ENCODE measurements at places on chromosomes 6 and 20. TPM values are rescaled to one million over a fixed set of nuclear protein-coding genes. Genes with fewer than 3 reads are reported as not detected.

NKX2-4 gene
- 0.56 TPM for total RNA-seq

SEMG1 gene
- not detected for total RNA-seq

DNA sequence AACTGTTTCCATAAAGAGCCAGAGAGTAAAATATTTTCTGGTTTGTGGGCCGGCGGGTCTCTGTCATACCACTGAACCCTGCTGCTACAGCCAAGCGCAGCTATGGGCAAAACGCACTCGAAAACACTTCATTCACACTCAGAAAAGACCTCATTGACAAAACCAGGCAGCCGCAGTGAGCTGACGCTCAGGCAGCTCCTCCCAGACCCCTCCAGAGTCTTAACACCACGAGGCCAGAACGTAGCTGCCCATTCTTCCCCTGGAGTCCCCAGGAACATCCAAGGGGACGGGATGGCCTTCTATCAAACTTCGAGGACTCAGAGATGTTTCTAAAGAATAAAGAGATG, 35.6 kb upstream of the ZBP1 start:
- no peak for DNase-seq

DNA sequence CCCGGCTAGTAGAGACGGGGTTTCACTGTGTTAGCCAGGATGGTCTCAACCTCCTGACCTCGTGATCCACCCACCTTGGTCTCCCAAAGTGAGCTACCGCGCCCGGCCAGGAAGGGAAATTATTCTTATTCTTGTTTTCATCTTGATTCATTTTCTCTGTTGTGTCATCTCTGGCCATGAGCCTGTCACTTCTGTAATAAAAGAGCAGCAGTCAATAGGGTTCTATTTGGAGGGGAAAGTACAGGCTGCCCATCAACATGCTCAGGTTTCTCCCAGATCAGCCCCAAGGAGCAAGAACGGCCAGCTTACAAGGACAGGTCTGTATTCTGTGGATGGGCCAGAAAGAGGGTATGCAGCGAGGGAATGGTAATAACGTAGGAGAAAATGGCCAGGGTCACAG, 345.0 kb downstream of the PREX1 start:
- DNase-seq = no peak

ENPP1 gene
- 1.4 TPM for total RNA-seq

CYP21A2 gene
- 1.0 TPM for total RNA-seq

DNA sequence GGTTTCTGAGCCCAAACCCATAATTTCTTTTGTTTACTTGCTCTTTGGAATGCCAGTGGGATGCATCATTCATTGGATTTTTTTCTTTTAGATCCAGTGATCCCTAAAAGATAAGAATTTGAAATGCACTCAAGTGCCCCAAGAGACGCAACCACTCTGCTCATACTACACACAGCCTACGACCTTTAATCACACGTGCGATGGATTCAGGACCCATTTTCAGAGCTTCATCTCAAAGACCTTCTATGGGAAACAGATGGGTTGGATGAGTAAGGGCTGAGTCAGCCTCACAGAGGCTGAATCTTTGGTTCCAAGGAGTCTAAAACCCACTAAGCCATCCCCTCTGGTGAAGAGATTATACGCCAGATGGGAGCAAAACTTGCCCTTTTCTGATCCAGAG, 265.5 kb upstream of the EXOC2 start:
- no peak for DNase-seq

POM121L2 gene
- not detected for total RNA-seq

GRCh38 chr20:37357481-37358365, 11.8 kb downstream of the SRC start:
- DNase-seq = no peak

DNA sequence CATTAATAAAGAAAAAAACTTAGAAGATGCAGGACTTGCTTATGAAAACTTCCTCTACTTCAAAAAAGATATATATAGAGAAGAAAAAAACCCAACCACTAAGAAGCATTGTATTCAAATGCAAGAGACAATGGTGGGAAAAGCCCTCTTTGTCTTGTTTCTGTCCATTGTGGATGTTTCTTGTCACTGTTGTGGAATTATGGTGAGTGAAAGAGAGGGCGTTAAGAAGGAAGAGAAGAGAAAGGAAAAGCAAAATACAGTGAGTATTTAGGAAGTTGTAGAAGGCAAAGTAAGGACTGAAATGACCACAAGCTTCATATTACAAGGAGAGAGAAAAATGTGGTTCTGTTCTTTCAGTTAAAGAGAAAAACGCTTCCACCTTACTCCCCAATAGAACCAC, 14.1 kb upstream of the THBD start:
- no peak for DNase-seq

CLIC5 gene
- 2.4 TPM for total RNA-seq

LRRN4 gene
- 0.20 TPM for total RNA-seq

DNA sequence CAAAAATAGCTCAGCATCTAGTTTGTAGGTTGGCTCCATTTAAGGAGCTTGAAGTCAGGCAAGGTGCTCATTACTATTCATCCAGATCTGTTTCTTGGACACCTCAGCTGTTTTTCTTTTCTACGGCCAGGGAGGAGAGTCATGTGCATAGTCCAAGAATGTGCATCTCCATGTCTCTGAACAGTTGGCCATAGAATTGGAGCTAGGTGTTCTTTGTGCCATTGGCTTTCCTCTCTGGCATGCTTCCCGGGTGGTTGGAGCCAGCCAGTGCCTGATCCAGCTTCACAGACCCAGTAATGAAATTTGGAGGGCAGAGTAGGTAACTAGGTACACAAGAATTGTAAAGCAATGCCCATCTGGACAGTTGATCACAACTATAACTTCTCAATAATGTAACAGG, 21.6 kb downstream of the EYA4 start:
- no peak for DNase-seq

EPHA7 gene
- total RNA-seq = 14.7 TPM

NOX3 gene
- total RNA-seq = not detected

MEI4 gene
- total RNA-seq = 0.19 TPM

GLP1R gene
- total RNA-seq = 0.28 TPM

DNA sequence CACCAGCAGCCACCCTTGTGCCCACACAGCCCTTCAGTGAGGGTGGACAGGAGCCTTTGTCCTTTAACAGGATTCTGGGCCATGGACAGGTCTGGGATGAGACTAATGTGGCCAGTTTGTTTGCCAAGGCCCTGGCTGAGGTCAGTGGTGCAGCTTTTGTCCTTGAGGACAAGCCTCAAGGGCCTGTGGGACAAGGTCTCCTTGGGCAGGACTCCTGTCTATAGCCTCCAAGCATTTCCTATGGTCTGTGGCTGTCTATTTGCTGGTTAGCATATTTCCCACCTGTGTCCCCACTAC, 44.1 kb downstream of the SUN5 start:
- DNase-seq = no peak

DNA sequence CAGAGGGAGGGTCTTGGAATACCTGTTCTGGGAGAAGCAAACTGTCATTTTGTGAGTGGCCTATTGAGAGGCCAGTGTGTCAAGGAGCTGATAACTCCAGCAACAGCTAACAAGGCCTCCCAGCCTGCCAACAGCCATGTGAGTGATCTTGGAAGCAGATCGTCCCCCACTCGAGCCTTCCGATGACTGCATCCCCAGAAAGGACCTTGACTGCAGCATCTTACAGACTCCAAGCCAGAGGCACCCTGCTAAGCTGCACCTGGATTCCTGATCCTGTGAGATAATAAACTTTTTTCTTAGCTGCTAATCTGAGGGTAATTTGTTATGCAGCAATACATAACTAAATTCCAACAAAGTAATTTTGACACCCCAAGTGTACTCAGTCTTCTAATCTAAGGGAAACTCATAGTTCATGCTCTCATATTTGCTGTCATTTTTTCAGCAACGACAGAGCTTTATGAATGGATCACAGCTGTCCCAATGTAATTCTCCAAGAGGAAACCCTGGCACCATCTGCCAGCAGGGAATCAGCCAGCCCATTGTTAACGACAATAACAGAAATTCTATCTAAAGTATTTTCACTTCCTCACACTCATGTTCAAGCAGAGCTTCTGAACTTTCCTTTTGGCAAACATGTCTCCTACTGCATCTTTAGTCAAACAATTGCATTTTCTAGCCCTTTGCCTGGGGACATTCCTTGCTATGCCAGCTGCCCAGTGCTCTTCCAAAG, 470.2 kb upstream of the BTBD3 start:
- no peak for DNase-seq

PREP gene
- 38.9 TPM for total RNA-seq

FNDC11 gene
- not detected for total RNA-seq

- DNase-seq = no peak
These were observed 116.9 kb downstream of the TTLL2 start for GRCh38 chr6:167441715-167442206.

FKBP1C gene
- total RNA-seq = not detected

GRCh38 chr6:49634836-49635218, 1.8 kb downstream of the RHAG start:
- DNase-seq = no peak

DNA sequence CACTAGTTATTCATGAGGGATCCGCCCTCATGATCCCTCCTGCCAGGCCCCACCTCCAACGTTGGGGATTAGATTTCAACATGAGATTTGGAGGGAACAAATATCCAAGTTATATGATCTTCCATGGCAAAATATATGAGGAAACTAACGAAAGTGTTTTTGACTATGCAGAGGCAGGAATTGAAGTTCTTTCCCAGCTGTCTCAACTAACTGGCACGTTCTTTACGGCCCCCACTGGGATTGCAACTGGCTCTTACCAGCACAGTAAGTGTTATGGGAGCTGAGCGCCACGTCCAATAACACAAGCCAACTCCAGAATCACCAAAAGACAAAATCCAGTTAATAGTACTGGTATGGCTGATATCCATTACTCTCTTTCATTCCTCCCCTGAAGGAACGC, 66.6 kb downstream of the ECT2L start:
- no peak for DNase-seq

DNA sequence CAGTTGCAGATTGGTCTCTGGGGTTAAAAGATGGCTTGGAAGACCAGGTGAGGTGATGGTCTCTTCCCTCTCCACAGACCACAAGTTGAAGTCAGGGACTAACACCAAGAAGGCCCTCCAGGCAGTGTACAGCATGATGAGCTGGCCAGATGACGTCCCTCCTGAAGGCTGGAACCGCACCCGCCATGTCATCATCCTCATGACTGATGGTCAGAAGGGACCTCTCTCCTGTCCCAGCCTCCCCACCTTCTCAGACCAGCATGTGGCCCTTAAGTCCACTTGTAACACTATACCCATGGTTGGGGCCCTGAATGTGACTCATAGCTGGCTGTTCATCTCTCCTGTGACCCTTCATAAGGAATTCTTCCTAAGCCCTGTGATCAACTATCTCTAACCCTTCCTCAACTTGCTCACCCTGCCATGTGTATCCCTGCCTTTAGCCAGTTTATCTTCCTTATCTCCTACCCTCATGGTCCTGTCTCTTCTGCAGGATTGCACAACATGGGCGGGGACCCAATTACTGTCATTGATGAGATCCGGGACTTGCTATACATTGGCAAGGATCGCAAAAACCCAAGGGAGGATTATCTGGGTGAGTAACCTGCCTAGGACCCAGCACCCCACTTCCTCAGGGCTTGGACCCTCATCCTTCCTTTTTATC, 3.0 kb downstream of the CFB start:
- DNase-seq = no peak

SLC17A3 gene
- not detected for total RNA-seq

CD93 gene
- 5.1 TPM for total RNA-seq

DNA sequence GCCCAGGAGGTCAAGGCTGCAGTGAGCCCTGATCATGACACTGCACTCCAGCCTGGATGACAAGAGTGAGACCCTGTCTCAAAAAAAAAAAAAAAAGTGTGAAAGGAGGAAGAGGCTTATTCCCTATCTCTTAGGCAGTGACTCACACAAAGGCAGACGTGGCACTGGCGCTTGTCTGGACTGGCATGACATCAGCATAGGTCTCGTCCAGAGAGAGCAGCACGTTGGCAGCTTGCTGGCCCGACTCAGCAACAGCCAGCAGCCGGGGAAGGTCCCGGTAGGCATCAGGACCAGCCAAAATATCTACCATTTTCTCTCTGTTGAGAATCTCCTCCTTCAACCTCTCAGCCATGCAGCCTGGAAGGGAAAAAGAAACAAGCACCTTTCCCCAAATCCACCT, 14.1 kb downstream of the CDK5RAP1 start:
- no peak for DNase-seq

- no peak for DNase-seq
These were observed 246.3 kb downstream of the ZFAND3 start for GRCh38 chr6:38065734-38066305.

ULBP3 gene
- total RNA-seq = 2.4 TPM

GRCh38 chr6:6293317-6293716, 27.1 kb downstream of the F13A1 start:
- no peak for DNase-seq

IPCEF1 gene
- 28.7 TPM for total RNA-seq

FAM83D gene
- total RNA-seq = 4.1 TPM

GRCh38 chr20:25484224-25484846, 76.9 kb downstream of the GINS1 start:
- no peak for DNase-seq

- no peak for DNase-seq
These were observed 53.8 kb downstream of the RRBP1 start for GRCh38 chr20:17628101-17628841.

DNA sequence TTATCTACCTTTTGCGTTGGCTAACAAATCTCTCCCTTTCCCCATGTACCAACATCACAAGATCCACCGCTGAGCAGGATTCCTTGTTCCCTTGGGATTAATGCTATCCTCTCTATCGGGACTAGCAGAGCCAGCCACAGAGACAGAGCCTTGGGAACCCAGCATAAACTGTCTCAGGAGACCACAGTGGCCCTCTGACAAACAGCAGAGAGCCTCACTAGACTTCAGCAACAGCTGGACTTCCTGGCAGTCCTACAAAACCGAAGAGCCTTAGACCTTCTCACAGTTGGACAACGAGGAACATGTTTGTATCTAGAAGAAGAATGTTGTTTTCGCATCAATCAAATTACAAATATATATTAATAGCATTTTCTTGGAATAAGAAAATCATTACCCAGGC, 39.6 kb upstream of the POU5F1 start:
- no peak for DNase-seq

GRCh38 chr6:43814111-43814510, 44.1 kb downstream of the VEGFA start:
- no peak for DNase-seq

GRCh38 chr6:128952902-128953301, 70.0 kb downstream of the LAMA2 start:
- no peak for DNase-seq

DNA sequence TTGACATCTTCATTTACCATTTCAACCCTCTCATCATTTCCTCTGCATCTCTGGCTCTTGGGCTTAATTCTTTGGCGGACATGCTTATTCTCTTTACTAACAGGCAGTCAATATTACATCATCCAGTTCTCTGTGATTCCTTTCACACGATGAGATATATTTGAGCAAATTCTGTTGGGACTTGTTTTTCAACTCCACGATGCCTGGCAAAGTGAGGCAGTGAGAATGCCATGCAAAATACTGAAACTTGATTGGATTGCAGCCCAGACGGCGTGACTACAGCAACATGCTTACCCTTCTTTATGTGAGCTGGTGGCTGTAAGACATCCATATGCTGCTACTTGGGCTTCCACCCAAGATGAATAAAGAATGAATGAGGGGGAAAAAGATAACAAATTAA, 101.7 kb upstream of the SPACA1 start:
- DNase-seq = peak; percentile 58

GRCh38 chr6:53634184-53634631, 31.3 kb downstream of the KLHL31 start:
- DNase-seq = no peak

- DNase-seq = no peak
These were observed 584 bp downstream of the LYRM4 start for GRCh38 chr6:5260111-5260620.

GRCh38 chr6:139996253-139996834, 621.9 kb upstream of the CITED2 start:
- DNase-seq = no peak

SLC17A1 gene
- not detected for total RNA-seq

BPIFB6 gene
- not detected for total RNA-seq

- DNase-seq = no peak
These were observed 163.1 kb downstream of the IBTK start for GRCh38 chr6:82084324-82084920.

ENPP4 gene
- 40.4 TPM for total RNA-seq
